ENCODE measurements at places on chromosomes 7 and 10. TPM values are rescaled to one million over a fixed set of nuclear protein-coding genes. Genes with fewer than 3 reads are reported as not detected.
A peak's percentile ranks its signal among the peaks of the same experiment; 100 is the strongest.

DNA sequence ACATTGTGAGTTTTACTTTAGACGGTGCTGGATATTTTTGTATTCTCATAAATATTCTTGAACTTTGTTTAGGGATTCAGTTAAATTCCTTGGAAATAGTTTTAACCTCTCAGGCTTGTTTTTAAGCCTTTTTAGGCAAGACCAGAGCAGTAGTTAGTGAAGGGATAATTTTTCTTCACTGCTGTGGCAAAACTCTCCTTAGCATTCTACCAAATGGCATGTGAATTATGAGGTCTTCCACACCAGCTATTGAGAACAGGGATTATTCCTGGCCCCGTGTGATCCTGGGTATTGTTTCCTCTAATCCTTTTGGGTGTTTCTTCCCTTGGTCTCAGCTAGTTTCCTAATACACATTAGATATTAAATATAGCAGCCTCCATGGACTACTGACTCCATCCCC lies 46.2 kb downstream of the CCDC71L start:
- ATAC-seq = no peak

DNA sequence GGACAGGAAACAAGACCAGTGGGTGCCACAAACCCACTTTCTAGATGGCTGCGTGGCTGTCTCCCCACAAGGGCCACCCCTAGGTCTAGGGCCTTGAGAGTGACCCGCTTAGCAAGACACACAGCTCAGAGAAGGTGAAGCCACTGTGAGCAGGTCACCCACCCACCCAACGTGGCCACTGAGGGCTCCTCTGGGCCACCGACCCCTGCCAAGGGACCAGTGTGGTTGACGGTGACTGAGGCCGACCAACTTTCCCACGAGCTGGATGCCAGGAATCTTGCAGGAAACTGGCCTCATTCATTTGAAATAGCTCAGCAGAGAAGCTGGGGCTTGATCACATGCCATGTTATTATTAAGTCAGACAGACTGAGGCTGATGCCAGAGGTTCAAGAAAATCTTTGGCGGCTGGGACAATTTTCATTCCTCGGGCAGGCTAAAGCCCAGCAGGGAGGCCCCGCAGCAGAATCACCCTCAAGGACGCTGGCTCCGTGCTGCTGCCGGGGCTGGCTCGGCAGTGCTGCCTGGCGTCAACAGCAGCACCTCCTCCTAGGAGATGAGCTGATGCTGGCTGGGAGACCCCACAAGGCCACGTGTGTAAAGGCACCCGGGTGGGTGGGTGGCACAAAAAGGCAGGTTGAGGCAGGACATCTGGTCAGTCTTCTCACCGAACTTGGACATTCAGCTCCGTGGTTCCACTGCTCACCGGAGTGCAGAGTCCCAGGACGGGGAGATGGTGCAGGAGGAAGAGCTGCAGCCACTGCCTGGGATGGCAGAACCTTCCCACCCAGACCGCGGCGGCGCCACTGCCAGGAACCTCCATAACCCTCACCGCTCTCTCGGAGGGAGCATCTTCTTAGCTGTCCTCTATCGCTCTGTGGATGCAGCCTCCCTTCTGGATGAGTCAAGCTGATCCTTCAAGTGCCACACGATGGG lies 57.8 kb downstream of the ZRANB1 start:
- ATAC-seq = no peak

DNA sequence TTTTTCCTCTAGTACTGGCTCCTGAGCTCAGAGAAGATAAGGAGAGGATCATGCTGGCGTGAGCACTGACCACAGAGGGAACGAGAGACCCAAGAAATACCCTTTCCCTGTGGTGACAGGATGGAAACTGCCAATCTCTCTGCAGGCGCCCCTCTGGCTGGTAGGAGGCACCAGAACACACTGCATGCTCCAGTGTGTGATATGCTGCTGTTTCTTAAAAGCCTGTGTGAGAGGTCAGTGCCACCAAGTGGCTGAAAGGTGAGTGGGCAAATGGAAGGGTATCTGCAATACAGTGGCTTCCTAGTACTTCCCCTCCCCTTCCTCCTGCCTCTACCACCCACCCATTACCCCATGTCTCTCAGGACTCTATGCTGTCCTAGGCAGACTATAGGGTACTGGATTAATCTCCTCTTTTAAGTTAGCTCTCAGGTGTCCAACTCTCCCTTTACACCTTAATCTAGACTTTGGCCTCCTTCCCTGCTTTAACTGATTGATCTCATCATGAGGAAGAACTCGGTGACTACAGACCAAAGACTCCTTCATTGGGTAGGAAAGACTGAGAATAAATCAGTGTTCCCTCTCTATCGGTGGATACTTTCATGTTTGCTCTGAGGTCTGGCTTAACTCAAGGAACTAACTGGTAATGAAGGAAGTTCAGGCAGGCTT lies 283.6 kb downstream of the ADRA2A start:
- peak; percentile 71 for ATAC-seq

DNA sequence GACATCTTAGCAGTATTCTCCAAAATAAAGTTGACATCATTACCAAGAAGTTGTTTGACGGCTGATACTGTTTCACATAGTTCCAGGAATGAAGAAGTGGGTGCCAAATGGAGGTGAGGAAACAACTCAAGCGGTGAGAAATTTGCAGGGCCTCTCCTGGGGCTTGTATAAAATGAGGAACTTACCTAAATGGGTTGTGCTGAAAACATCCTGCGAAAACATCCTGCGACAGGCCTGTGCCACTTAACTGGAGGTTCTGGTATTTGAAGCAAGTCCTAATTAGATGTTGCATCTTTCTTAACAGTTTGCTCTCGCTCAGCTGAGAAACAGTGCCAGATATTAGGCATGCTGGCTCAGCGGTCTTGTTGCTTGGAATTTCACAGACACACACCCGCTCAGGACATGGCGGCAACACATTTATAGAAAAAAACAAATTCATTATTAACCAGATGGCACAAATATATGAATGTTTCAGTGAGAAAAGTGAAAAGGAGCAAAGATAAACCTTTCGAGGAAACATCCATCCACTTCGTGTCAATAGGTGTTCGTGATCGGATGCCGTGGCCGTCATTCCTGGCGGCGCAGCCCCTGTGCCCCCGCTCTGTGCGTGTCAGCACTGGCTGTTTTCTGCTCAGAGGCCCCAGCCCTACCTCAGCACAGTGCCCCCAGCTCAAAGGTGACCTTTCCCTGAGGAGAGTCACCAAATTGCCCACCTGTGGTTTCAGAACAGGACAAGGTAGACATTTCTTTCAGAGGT lies 48.1 kb downstream of the CDC123 start:
- peak; percentile 42 for ATAC-seq

GRCh38 chr10:45058580-45058979 lies 57.9 kb downstream of the ZNF22 start:
- peak; percentile 47 for ATAC-seq

GRCh38 chr7:94301024-94301586 lies 93.6 kb upstream of the COL1A2 start:
- ATAC-seq = peak; percentile 47

GRCh38 chr7:113349339-113349738 lies 231.0 kb upstream of the SMIM30 start:
- ATAC-seq = no peak

DNA sequence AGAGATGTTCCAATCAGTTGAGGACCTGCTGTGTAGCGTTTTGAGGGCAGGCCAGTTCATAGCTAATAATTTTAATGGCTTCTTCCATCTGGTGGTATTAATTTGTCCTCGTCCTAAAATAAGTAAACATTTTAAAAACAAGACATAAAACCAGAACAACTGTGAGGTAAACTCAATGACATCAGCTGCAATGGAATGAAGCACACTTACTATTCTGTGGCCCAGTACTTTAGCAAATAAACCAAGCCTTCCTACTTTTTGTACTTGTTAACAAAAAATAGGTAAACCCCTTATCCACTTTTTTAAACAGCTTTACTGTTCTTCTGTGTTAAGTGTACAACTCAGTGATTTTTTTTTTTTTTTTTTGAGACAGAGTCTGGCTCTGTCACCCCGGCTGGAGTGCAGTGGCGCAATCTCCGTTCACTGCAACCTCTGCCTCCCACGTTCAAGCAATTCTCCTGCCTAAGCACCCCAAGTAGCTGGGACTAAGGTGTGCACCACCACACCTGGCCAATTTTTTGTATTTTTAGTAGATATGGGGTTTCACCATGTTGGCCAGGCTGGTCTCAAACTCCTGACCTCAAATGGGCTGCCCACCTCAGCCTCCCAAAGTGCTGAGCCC lies 28.9 kb upstream of the FZD1 start:
- ATAC-seq = no peak

DNA sequence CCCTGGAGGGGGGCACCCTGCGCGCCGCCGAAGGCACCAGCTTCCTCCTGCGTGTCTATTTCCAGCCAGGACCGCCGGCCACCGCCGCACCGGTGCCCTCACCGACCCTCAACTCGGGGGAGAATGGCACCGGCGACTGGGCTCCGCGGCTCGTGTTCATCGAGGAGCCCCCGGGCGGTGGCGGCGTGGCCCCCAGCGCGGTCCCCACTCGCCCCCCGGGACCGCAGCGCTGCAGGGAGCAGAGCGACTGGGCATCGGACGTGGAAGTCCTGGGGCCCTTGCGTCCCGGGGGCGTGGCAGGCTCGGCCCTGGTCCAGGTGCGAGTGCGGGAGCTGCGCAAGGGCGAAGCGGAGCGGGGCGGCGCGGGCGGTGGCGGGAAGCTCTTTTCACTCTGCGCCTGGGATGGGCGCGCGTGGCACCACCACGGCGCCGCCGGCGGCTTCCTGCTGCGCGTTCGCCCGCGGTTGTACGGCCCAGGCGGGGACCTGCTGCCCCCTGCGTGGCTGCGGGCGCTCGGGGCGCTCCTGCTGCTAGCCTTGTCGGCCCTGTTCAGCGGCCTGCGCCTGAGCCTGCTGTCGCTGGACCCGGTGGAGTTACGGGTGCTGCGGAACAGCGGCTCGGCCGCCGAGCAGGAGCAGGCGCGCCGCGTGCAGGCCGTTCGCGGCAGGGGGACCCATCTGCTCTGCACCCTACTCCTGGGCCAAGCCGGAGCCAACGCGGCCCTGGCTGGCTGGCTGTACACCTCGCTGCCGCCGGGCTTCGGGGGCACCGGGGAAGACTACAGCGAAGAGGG lies 594 bp downstream of the CNNM1 start:
- peak; percentile 56 for ATAC-seq

- no peak for ATAC-seq
Measured at GRCh38 chr10:106795619-106796018, 368.9 kb downstream of the SORCS1 start.

- ATAC-seq = peak; percentile 75
Measured at GRCh38 chr7:21542891-21543527, at the start of gene DNAH11. DNAH11 (plus strand) TSS chr7:21543039; CDS start chr7:21543246, 207 bp downstream.

DNA sequence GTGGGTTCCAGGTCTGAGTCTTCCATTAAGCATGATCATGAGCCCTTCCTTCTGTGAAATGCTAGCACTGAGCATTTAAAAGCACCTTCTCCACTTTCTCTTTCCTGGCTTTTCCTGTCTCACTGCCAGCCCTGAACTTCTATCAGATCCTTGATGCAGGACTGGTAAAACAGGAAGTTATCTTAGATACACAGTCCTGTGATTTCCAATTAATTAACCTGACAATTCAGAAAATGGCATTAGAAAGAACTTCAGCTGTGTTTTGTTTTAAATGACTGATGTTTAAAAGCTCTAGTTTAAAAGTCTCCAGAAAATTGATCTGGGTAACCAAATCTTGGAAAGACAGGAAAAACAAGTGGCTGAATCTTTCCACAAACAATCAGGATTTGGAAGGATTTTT lies 79.0 kb upstream of the MACROH2A2 start:
- ATAC-seq = no peak

GRCh38 chr7:95915731-95916130 lies 143.4 kb downstream of the DYNC1I1 start:
- ATAC-seq = no peak

GRCh38 chr7:105640956-105641810 lies 59.9 kb upstream of the EFCAB10 start:
- ATAC-seq = no peak

- peak; percentile 51 for ATAC-seq
Measured at GRCh38 chr10:72322280-72323058, 32.2 kb downstream of the DNAJB12 start.

DNA sequence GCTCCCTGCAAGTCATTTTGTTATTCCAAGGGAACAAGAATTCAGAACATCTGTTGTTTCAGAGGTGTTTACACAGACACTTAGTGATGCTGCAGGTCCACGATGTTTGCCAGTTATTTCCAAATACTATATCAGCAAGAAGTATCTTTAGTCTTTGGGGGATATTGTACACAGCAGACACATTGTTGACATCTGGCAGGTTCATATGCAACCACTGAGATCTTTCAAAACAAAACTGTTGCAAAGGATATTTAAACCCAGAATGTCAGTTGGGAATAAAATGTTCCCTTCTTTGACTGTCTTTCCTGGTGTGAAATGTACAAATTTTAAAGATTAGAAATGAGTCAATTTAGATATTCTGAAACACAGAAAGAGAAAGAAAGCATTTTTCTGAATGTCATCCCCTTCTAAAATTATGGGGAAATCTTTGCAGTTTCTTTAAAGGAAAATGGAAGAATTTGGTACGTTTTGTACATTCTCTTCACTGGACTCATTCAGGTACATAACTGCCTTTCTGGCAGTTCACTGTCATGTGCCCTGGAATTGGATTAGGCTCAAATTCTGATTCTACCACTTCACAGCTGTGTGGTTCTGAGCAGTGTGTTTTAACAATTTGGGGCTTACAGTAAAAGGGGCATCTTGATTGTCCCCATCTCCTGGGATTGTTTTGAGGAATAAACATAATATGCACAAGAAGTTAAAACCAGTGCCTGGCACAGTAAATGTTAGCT lies 40.3 kb upstream of the CELF2 start:
- ATAC-seq = no peak

GRCh38 chr7:48249166-48249565 lies 77.9 kb downstream of the ABCA13 start:
- ATAC-seq = no peak

GRCh38 chr10:52814506-52814905 lies 41.9 kb upstream of the MBL2 start:
- no peak for ATAC-seq

GRCh38 chr7:47318395-47319182 lies 263.3 kb downstream of the TNS3 start:
- no peak for ATAC-seq

ZNF804B gene
- total RNA-seq = not detected

NODAL gene
- 0.48 TPM for total RNA-seq

LRIT1 gene
- not detected for total RNA-seq

KNDC1 gene
- total RNA-seq = 3.8 TPM

ACHE gene
- total RNA-seq = 0.44 TPM

MBL2 gene
- total RNA-seq = not detected

TNS3 gene
- total RNA-seq = 4.6 TPM

NPFFR1 gene
- total RNA-seq = 0.04 TPM

NME8 gene
- not detected for total RNA-seq
